Pulmonary artery endothelial cell (primary cell): ENCODE measurements at places on chromosomes 2 and 18. TPM values are rescaled to one million over a fixed set of nuclear protein-coding genes. Genes with fewer than 3 reads are reported as not detected.

- no peak for DNase-seq
These were observed 54.7 kb downstream of the SERPINB7 start for GRCh38 chr18:63829886-63830285.

Gene ASB18
- total RNA-seq, result not detected in 2 replicates

DNA sequence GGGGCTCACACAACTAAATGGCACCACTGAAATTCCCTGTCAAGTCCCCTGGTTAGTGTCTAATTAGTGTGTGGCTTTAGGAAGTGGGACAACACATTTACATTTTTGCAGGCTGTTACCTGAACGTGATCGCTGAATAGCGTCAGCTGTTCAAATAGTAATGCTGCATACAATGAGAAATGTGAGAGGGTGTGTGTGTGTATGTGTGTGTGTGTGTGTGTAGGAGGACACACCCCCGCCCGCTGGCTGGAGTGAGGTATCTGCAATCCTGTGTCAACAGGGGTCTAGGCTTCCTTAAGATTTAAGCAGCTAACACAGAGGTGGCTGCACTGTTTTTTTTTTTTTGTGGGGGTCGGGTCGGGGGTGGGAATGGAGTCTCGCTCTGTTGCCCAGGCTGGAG, 4.8 kb upstream of the LYPD6B start:
- no peak for DNase-seq

Gene GALNT1
- 261 and 293 TPM in 2 replicates for total RNA-seq

GRCh38 chr2:240563951-240564560, 3.9 kb downstream of the DUSP28 start:
- no peak for DNase-seq

- DNase-seq, result no peak
These were observed 215.3 kb downstream of the CALCRL start for GRCh38 chr2:187232749-187233148.
